ENCODE measurements at places on chromosomes 4 and X.

GRCh38 chrX:1537031-1537715 is at the start of gene P2RY8:
TSS of gene P2RY8 (minus strand) at chrX:1537185. CDS start at chrX:1466558, 70,627 bp downstream.
- peak; percentile 82 for DNase-seq

GRCh38 chr4:122692641-122693520 is 39.6 kb upstream of the BBS12 start:
- DNase-seq = no peak

- DNase-seq = no peak
Measured at GRCh38 chrX:31240982-31241381, 169.1 kb upstream of the FTHL17 start.

DNA sequence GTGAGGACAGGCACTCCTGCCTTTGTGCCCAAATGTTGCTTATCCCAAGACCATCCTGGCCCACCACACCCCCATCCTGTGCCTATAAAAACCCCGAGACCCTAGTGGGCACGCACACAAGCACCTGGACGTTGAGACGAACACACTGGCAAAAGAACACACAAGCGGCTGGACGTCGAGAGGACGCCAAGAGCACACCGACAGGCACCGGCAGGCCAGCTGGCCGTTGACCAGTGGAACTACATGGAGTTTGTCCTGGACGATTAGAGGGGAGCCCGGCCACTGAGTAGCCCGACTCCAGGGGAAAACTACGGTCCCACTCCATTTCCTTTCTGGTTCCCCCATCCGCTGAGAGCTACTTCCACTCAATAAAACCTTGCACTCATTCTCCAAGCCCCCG is 301.7 kb downstream of the PCDH10 start:
- DNase-seq = no peak

GRCh38 chr4:65190780-65191179 is 479.5 kb downstream of the EPHA5 start:
- no peak for DNase-seq

- no peak for DNase-seq
Measured at GRCh38 chrX:3443184-3443583, 96.7 kb upstream of the MXRA5 start.

- DNase-seq = no peak
Measured at GRCh38 chr4:167774646-167775045, 317.7 kb upstream of the ANXA10 start.

GRCh38 chr4:158302076-158302866 is 92.0 kb downstream of the TMEM144 start:
- DNase-seq = no peak

- DNase-seq = no peak
Measured at GRCh38 chrX:43002526-43003203, 224.7 kb upstream of the PPP1R2C start.

GRCh38 chr4:1711571-1712215 is 426 bp downstream of the SLBP start:
- no peak for DNase-seq

DNA sequence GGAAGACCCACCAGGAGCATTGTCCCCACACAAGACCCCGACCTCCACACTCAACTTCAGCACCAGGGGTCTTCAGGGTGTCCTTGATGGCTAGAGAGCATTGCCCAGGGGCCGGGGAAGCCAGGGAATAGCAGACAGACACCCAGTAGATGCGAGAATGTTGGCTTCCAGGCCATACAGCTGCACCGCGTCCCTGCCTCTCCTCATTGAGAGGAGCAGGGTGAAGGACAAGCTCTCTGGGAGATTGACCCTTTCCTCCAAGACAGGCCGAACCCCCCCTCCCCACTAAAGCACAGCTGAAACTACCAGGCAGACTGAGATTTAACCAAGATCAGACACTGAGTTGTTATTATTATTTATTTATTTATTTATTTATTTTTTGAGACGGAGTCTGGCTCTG is 42.6 kb upstream of the SLC25A4 start:
- no peak for DNase-seq

DNA sequence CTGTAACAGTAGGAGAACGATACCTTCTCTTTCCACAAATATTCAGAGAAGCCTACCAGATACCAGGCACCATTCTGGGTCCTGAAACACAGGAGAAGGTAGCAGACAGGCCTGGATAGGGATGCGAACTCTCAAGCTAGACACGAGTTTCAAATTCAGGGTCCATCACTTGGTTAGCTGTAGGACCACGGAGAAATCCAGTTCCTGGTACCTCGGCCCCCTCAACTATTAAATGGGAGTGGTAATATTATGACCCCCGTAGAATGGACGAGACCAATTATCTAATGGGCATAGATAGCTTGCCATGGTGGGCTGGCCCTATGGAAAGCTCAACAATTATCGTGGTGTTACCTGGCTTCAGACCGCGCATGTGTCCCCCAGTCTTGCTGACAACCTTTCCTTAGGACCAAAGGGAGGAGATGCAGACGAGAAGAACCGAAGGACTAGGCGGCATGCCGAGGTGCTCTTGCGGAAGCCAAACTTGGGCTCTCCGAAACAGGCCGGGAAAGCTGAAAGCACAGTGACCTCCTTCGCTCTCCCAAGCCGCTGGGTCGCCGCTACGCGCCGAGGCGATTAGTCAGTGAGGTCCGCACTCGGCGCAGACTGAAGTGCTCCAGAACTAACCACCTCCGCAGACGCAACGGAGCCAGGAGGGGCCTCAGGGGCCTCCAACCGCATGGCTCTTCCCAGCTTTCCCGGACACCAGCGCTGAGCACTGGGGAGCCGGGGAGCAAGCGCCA is 19.6 kb downstream of the NKX3-2 start:
- DNase-seq = no peak

DNA sequence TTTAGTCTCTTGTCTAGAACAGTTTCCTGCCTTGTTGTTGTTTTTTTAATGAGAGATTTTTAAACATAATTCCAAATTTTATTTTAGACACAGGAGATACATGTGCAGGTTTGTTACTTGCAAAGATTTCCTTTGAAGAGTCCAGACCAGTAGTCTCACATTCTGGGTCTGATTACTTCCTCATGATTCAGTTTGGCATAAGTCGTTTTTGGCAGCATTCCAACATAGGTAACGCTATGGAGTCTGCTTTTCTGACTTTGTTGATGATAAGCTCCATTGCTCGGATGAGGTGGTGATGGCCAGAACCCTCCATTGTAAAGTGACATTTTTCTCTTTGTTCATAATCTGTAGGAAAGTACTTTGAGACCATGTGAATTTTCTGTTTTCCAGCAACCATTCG is 74.7 kb downstream of the CLCN4 start:
- no peak for DNase-seq

GRCh38 chr4:147732518-147733235 is 789 bp downstream of the ARHGAP10 start:
- peak; percentile 35 for DNase-seq

- DNase-seq = no peak
Measured at GRCh38 chr4:86506591-86506990, 87.5 kb upstream of the PTPN13 start.

- no peak for DNase-seq
Measured at GRCh38 chrX:11778230-11778629, 20.2 kb downstream of the MSL3 start.

- no peak for DNase-seq
Measured at GRCh38 chrX:119238557-119238956, 2.5 kb downstream of the PGRMC1 start.

- DNase-seq = no peak
Measured at GRCh38 chr4:137181293-137181899, 350.9 kb downstream of the PCDH18 start.

GRCh38 chr4:7021930-7022664 is 21.1 kb upstream of the TADA2B start:
- no peak for DNase-seq

GRCh38 chrX:108590496-108590895 is 145.9 kb downstream of the IRS4 start:
- DNase-seq = no peak

GRCh38 chr4:183960046-183960420 is 54.9 kb downstream of the STOX2 start:
- DNase-seq = no peak

GRCh38 chrX:136219893-136220292 is 31.3 kb downstream of the MAP7D3 start:
- no peak for DNase-seq

- no peak for DNase-seq
Measured at GRCh38 chrX:134706138-134706537, 47.9 kb upstream of the PLAC1 start.

DNA sequence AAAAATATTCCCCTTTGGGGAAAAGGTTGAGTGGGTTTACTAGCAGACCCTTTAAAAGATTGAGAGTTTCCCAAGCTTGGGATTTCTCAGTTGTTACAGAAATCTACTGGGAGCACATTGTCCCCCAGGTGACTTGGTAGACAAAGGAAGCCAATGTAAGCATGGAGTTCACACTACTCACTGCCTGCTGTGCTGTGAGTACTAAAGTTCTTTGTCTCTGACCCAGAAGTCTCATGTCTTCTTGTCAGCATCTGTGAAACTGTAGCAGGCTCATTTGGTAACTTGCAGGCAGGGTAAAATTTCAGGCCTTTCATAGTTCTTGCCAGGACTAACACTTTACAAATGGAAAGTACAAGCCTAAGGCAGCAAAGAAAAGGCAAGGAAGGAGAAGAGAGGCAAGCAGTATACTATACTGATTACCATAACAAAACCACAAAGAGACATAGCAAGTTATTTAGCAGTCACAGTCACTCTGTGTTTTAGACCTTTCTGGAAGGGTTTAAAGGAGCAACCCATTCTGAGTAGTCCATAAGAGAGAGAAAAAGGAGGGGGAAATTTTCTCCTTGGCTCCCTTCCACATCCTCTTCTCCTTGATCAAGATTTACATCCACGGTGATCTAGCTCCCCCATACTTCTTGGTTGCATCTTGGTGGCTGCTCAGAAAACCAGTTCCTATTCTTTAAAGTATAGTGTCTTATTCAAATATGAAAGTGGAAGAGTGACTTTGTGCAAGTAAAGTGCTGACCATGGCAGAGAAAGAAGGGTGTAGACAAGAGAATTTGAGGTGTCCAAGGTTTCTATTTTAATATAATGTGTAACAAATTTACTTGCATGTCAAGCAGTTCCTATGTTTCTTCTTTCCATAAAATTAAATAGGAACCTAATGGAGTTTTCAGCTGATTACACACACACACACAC is 160.0 kb upstream of the PDE5A start:
- DNase-seq = no peak

- no peak for DNase-seq
Measured at GRCh38 chr4:91840359-91840758, 463.4 kb upstream of the GRID2 start.

DNA sequence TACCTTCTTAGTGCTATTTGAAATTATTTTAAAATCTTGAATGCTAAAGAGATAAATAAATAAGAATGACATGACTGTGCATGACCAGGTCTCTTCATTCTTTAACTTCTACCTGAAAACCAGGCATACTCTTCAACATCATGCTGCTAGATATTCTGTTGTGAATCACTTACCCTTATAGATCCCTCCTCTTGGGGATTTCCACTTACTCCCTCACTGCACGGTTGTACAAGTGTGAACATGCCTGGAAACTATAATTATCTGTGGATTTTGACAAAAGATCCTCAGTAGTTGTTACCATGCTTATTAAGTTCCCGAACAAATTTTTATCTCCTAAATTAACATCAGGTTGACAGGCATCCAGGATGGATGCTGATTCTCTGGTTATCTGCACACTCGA is 54.3 kb downstream of the ADGRL3 start:
- no peak for DNase-seq

- DNase-seq = no peak
Measured at GRCh38 chrX:37348971-37349220, 268 bp upstream of the PRRG1 start.

DNA sequence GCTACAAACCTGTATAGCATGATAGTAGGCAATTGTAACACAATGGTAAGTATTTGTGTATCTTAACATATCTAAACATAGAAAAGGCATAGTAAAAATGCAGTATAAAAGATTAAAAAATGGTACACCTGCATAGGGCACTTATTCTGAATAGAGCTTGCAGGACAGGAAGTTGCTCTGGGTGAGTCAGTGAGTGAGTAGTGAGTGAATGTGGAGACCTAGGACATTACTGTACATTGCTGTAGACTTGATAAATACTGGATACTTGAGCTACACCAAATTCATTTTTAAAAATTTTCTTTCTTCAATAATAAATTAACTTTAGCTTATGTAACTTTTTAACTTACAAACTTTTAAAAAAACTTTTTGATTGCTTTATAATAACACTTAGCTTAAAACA is 68.2 kb upstream of the MAML3 start:
- DNase-seq = no peak

DNA sequence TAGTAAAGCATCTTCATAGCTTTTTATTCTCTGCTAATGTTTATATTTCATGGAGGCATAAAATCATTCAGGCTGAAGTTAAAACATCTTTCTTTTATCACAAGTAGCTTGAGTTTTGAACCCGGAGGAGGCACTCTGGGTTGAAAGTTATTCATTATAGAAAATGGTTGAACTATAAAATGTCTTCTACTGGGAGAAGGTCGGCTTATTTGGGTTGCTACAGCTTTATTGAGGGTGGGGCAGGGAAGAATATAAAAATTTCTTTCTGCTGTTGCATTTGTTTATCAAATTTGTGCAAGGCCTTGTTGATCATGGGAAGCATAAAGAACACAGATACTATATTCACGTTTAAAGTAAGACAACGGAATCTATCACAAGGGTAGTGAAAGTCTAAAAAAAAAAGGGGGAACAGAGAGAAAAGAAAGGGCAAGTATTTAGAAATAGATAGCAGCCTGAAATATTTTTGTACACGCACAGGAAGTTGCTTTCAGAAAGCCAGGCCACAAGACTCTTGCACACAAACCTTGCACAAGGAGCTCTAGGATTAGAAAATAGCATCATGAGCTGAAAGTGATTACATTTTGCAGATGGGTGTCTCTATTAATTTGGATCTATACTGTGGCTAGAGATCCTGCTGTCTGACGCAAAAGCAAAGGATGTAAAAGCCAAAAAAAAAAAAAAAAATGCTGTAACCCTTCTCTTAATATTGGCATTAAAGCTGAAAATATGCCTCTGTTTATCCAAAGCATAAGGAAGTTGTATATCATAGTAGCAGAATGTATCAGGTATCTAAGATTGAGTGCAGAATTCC is 37.2 kb upstream of the FAM9C start:
- no peak for DNase-seq

GRCh38 chr4:73676861-73677323 is 56.7 kb upstream of the RASSF6 start:
- DNase-seq = no peak

DNA sequence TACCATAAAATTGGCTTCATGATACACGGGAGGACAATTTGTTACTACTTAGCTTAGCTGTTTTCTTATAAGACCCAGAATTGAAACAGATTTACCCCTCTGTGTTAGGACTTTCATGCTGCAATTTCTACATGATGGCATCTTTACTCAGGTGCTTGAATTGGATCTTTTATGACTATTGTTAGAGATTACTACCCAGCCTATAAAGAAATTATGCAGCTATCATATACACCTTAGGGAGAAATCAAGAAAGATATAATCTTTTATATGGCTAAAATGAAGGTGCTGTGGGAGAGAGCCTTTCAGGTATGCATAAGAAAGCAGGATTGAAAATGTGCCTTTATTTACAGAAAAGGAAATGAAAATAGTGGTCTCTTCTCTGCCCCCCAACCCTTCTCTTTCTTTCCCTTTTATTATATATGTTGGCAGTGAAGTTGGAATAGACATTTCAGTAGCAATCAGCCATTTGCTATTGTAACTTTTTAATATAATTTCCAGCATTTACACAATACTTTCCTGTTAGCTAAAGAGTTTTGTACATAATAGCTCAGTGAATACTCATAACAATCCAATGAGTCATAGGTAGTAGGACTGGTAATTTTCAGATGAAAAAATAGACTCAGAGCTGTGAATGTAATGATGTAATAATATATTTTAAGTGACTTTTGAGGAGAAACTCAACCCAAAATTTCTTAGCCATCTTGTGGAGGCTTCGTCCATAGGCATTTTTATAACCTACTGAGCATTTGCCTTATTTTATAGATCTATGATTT is 311.8 kb downstream of the ADGRL3 start:
- no peak for DNase-seq

All from activated T-cell treated with anti-CD3 and anti-CD28 coated beads, Interleukin-2, amount 50 U/mL, for 72 hours (primary cell).